ENCODE measurements at places on chromosomes 12 and 14. TPM values are rescaled to one million over a fixed set of nuclear protein-coding genes. Genes with fewer than 3 reads are reported as not detected.

GRCh38 chr14:23725528-23725927, 89.4 kb downstream of the DHRS2 start:
- DNase-seq = no peak

KLRD1 gene
- total RNA-seq = 5.5 TPM

- no peak for DNase-seq
Measured at GRCh38 chr12:56134897-56135296, 6.8 kb downstream of the ESYT1 start.

GRCh38 chr12:51383269-51383905, 7.8 kb downstream of the GALNT6 start:
- no peak for DNase-seq

DNA sequence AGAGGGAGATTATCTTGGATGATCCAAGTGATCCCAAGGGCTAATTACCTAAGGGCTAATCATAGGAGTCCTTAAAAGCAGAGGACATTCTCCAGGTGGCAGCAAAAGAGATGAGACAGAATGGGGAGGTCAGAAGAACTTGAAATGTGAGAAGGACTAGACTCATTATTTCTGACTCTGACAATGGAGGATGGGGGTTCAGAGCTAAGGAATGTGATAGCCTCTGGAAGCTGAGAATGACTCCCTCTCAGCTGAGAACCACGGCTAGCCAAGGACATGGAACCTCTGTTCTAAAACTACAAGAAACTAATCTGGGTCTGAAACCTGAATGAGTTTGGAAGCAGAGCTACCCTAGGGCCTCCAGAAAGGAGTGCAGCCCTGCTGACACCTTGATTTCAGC, 35.6 kb upstream of the ANKS1B start:
- no peak for DNase-seq

GRCh38 chr12:52259657-52260243, 14.7 kb upstream of the KRT86 start:
- no peak for DNase-seq

DNA sequence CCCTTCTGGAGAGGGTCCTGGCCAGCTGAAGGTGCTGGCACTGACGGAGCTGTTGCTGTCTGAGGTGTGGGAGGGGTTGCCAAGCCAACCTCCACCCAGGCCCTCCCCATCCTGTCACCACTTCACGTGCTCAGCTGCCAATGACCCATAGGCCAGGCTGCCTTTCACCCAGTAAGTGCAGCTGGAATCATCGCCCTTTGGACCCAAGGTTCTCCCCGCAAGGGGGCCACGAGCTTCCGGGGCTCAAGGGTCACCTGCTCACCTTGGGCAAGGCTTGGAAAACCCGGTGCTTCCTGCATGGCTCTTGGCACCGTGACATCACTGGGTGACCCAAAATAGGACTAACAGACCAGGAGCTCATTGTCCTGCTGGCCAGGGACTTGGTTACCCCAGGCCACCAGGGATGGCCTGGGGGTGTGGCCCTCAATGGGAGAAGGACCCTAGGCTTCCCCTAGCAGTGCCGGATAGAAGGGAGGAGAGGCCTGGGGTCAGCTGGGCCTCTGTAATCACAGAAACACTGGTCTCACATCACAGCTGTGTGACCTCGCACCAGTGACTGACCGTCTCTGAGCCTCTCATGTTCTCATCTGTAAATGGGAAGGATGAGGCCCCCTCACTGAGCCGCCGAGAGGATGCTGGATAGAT, 51.3 kb downstream of the CCDC85C start:
- no peak for DNase-seq

DNA sequence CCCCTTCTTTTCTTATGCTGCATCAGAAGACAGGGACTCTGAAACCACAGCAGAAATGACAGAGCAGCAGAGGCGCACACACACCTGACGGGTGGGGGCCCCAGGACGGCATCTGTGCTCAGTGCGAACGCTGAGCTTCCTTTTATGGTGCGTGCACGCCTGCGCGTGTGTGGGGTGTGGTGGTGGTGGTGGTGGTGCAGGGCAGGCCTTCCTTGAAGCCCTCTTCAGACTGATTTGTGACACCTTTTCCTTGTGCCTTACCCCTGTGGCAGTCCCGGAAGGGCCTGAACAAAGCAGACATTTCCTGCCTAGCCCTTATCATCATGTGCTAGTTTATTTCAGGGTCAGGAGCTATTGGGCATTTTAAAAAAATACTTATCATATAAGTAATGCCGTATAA, 75.7 kb downstream of the TSPAN9 start:
- peak; percentile 48 for DNase-seq

DNA sequence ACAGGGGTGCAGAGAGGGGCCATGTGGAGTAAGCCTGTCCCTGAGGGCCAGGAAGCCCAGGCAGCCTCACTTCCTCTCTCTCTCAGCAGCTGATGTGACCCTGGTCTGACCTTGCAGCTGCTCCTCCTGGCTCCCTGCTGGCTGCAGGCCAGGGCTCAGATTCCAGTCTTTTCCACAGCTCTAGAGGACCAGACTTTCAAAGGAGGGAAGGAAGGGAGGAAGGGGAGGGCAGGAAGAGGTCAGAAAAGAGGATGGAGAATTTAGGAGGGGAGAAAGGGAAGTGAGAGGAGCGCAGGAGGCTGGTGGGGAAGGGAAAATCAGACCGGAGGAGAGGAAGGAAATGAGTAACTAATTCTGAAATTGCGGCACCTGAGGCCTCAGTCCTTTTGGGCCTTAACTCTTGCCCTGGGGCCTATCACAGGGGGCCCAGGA, 40.9 kb upstream of the VASH1 start:
- DNase-seq = peak; percentile 74

P2RX7 gene
- 3.5 TPM for total RNA-seq

DNA sequence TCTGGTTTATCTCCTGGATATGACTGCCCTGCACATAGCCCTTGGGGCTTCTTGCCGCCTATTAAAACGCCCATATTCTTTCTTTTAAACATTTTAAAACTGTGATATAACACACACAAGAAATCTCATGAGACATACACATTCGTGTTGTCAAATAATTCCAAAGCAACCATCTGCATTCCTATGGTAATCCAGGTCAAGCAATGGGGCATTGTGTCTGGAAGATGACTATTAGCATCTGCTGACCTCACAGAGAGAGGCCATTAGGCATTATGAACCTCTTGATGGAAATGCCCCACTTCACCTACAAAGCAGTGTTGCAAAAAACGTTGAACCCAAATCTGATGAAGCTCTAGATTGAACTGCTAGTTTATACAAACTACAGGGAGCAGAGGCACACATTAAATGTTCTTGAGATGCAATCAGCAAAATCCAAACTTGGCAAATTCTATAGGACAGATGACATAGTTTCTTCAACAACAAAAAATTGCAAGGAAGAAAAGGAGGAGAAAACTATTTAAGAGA, 513.8 kb upstream of the CCDC196 start:
- DNase-seq = no peak

GRCh38 chr12:117699118-117699517, 269.7 kb downstream of the KSR2 start:
- DNase-seq = no peak

DNA sequence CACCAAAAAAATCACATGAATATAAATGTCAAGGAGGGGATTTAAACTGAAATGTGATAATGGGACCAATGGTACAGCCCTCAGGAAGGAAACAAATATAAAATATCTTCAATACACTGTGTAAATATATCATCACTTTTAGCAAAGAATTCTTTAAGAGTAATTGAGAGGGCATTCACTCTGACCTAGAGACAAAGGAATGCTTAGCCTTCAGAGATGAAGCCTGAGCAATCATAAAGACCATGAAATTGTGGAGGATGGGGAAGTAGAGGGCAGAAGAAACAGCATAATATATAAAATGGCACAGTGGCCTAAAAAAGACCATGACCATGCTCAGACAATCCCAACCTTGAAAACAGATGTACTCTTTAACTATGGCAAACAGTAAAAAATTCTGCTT, 20.4 kb downstream of the YAF2 start:
- DNase-seq = no peak

DHRS2 gene
- 0.31 TPM for total RNA-seq

GRCh38 chr12:101277443-101277842, 2.5 kb upstream of the UTP20 start:
- DNase-seq = no peak

- DNase-seq = no peak
Measured at GRCh38 chr14:39015964-39016577, 87.0 kb downstream of the SEC23A start.

PRR4 gene
- 1.8 TPM for total RNA-seq

GRCh38 chr12:113506867-113507266, 35.2 kb upstream of the LHX5 start:
- DNase-seq = no peak

BDKRB2 gene
- total RNA-seq = 16.1 TPM

DNA sequence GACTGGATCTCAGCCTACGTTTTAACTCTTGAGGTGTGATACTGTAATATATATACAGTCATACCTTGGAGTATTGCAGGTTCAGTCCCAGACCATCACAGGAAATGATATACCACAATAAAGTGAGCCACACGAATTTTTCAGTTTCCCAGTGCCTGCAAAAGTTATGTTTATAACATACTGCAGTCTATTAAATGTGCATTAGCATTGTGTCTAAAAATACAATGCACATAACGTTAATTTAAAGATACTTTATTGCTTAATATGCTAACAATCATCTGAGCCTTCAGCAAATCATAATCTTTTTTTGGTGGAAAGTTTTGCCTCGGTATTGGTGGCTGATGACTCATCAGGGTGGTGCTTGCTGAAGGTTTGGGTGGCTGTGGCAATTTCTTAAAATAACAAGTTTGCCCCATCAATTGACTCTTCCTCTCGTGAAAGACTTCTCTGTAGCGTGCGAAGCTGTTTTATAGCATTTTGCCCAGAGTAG, 18.9 kb downstream of the PYROXD1 start:
- DNase-seq = no peak

KRT71 gene
- total RNA-seq = not detected

DNA sequence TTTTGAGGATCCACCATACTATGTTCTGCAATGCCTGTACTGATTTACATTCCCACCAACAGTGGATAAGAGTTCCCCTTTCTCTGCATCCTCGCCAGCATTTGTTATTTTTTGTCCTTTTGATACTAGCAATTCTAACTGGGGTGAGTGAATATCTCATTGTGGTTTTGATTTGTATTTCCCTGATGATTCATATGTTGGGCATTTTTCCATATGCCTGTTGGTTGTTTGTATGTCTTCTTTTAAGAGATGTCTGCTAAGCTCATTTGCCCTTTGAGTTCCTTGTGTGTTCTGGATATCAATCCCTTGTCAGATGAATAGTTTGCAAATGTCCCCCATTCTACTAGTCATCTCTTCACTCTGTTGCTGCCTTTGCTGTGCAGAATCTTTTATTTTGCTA, 49.0 kb upstream of the MSRB3 start:
- no peak for DNase-seq

VWF gene
- 183 TPM for total RNA-seq

DNA sequence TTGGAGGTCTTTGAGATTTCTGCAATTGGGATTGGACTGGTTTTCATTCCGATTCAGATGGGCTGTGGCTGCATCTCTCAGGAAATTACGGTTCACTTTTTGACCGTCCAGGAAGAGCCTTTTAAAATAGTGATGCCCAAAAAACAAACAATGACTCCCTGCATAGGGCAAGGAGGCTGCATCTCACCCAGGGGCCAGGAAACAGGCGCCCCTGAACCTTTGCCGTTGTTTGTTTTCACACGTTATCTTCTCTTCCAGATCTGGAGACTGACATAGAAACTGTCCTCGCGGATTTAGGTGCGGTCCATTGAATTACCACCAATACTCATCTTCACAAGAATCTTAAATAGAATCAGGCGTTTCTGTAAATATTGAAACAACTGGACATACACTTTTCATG, 66.0 kb downstream of the FLRT2 start:
- peak; percentile 41 for DNase-seq

- peak; percentile 9 for DNase-seq
Measured at GRCh38 chr14:39264558-39264957, 30.8 kb downstream of the MIA2 start.

DNA sequence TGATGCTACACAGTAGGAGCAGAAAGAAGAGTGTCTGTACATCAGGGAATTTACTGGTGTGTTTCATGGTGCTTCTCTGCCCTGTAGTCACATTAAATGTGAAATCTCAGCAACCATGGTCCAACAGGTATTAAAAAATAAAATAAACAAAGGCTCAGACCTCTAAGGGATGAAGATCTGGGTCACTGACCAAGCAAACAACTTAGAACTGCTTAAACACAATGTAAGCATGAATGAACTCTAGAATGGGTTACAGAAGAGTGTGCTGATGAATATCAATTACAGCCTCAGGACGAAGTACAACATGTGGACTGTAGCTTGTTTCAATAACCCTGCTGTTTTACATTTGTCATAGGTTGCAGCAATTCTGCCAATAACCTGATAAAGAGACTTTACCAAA, 47.4 kb downstream of the SLC35F4 start:
- peak; percentile 25 for DNase-seq

- DNase-seq = peak; percentile 33
Measured at GRCh38 chr12:99600388-99600787, 47.2 kb upstream of the GARIN6 start.

TTC9 gene
- 5.2 TPM for total RNA-seq

GRCh38 chr14:65184032-65184764, 81.9 kb upstream of the MAX start:
- DNase-seq = no peak

PLEKHG7 gene
- 1.5 TPM for total RNA-seq

GRCh38 chr12:23576372-23576771, 373.1 kb downstream of the SOX5 start:
- DNase-seq = no peak

GRCh38 chr14:52131640-52132320, 62.9 kb upstream of the NID2 start:
- DNase-seq = peak; percentile 88

FOS gene
- 116 TPM for total RNA-seq

ARHGEF40 gene
- total RNA-seq = 25.6 TPM
